ENCODE measurements at places on chromosomes 13 and 19. TPM values are rescaled to one million over a fixed set of nuclear protein-coding genes. Genes with fewer than 3 reads are reported as not detected.

The CSNK1A1L gene
- total RNA-seq = not detected

The PRKCG gene
- not detected for total RNA-seq

The LRRC25 gene
- total RNA-seq = not detected

The GJB6 gene
- total RNA-seq = not detected

The GARIN5B gene
- total RNA-seq = not detected

The PPM1N gene
- not detected for total RNA-seq

The MYBPC2 gene
- not detected for total RNA-seq

The GJB2 gene
- total RNA-seq = not detected

The PGLYRP1 gene
- not detected for total RNA-seq
